ENCODE measurements at places on chromosomes 7 and 10.
A peak's percentile ranks its signal among the peaks of the same experiment; 100 is the strongest.

- DNase-seq = no peak
These were observed 5.4 kb downstream of the IDI1 start for GRCh38 chr10:1043532-1043995.

- no peak for DNase-seq
These were observed 13.1 kb downstream of the PHKG1 start for GRCh38 chr7:56079450-56080185.

DNA sequence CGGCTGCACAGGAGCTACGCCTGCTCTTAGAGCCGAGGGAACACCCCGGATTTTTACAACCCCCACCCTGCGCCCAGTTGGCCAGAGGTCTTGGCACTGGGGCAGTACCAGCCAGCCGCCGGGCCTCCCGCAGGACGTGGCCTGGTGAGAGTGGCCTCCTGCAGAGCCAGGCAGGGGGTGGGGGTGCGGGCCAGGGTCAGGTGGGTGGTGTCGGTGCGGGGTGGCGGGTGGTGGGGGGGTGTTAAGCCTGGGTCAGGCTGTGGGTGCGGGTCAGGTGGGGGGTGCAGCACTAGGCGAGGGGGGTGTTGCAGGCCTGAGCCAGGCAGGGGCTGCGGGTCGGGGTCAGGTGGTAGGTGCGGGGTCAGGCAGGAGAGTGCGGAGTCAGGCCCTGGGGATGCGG is 647 bp downstream of the ECHS1 start:
- no peak for DNase-seq

GRCh38 chr7:116788572-116789197 is 73.7 kb upstream of the CAPZA2 start:
- DNase-seq = no peak

DNA sequence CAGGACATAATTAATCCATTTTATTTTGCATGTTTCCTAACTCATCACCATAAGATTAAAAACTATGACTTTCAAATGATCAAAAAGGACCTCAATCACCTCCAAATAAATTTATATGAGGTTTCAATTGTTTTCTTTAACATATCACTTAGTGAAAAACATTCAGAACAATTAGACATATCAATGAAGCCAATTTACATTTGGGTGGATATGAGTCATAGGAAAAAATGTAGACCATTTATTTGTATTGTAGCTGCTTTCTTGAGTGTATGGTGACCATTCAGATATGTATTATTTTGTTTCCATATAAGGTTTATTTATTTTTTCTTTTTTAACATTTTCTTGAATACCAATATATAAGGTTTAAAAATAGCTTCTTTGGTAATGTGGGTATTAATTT is 13.3 kb upstream of the EXOC6 start:
- no peak for DNase-seq

DNA sequence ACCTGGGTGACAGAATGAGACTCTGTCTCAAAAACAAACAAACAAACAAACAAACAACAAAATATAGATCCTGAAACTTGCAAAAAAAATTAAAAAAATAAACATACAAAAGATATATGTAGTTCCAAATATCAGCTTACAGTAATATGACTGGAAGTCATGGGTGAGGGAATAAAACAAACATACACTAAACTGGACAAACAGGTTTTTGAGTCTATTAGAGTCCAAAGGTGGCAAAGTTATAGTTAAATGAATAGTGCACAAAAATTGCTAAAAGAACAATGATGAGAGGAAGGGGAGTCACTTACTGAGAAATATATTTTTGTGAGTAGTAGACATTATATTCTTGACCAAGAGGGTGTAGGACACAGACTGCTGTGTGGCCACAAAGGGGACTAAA is 16.7 kb upstream of the RSBN1L start:
- DNase-seq = peak; percentile 53

DNA sequence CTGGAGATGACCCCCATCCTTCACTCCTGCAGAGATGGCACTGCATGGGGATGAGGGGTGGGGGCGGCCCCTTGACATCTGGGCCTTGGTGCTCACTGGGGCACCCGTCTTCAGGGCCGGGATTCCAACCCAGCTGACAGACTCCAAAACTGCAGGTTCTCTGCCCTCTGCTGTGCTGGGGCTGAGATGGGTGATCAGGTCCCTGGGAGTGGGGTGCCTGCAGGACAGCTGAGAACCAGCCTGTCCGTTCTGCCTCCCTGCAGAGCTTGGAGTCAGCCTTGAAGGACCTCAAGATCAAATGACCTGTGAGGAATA is 14.3 kb downstream of the PDAP1 start:
- no peak for DNase-seq

DNA sequence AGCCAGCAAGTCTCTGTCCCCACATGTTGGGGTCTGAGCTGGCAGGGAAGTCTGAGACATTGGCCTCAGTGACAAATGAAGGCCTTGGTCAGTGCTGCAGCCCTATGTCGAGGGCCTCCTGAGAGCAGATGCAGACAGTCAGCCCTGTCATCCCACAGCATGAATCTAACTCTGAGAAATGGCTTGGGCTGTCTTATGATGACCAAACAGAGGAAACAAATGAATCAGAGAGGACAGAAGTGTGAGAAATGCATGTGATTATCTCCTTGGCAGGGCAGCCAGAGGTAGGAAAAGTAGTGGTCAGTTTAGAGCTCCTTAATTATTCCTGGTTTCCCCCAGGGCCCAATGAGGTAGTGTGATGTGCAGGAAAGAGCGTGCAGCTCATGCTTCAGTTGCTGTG is 287.6 kb downstream of the SORCS3 start:
- DNase-seq = no peak

DNA sequence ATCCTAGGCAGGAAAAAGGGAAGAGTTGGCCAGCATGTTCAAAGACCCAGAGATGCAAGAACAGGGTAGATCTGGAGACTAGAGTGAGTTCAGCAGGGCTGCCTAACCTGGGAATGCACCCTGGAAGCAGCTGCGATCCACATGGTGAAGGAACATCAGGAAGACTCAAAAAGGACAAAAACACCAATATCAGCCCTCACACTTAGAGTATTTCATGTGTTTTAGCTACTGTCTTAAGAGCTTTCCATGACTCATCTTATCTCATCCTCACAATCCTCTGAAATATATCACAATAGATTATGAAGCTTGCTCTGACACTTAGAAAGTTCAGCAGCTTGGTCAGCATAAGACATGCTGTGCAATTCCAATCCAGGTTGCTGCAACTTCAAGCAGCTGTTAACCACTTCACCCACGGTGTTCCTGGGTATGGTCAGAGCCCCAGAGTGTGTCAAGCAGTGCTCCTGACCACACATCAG is 380.9 kb downstream of the PARD3 start:
- DNase-seq = no peak

GRCh38 chr10:51747216-51747615 is 47.8 kb upstream of the CSTF2T start:
- DNase-seq = no peak

GRCh38 chr10:78516236-78516635 is 482.6 kb downstream of the RPS24 start:
- DNase-seq = no peak

All from NCI-H1048 (cell line).